Epithelial cell of prostate (primary cell): ENCODE measurements at places on chromosomes 6 and 20.

DNA sequence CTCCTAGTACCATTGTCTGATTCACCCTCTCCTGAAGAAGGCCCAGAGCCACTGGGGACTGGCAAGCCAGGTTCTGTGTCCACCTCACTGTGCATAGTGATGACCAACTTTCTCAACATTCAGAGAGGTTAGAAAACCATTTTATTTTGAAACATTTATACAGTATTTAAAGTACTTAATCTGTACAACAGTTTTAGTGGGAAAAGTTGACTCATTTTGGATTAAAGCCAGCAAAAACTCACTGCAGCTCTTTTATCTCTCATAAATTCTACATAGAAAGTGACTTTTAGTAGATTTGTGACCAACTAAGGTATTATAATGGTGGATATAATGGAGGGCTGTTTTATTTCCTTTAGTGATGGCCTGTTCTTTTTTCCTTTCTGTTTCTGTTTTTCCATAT is 9.7 kb downstream of the TULP4 start:
- no peak for DNase-seq

GRCh38 chr6:143614235-143614634 is 63.5 kb upstream of the PHACTR2 start:
- no peak for DNase-seq

DNA sequence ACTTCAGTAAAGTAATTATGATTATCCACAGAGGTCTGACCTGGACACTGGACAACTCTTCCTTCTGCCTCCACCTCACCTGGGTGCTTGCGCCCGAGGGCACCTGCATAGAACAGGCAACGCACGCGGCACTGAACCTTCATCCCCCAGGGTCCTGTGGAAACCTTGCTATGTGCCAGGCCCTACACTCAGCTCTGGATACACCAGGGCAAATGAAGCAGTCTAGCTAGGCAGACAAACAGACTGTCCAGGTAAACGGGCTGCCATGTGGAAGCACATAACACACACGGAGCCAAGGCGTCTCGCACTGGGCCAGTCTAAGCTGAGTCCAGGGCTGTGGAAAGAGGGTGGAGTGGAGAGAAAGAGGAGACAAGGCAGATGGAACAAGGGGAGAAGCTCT is 109.3 kb upstream of the AFDN start:
- no peak for DNase-seq

- no peak for DNase-seq
Measured at GRCh38 chr20:6038256-6038655, 15.6 kb downstream of the LRRN4 start.

- no peak for DNase-seq
Measured at GRCh38 chr6:124479991-124480430, 482.2 kb upstream of the RNF217 start.

- DNase-seq: no peak
Measured at GRCh38 chr20:5548107-5548506, 202.1 kb upstream of the SHLD1 start.

DNA sequence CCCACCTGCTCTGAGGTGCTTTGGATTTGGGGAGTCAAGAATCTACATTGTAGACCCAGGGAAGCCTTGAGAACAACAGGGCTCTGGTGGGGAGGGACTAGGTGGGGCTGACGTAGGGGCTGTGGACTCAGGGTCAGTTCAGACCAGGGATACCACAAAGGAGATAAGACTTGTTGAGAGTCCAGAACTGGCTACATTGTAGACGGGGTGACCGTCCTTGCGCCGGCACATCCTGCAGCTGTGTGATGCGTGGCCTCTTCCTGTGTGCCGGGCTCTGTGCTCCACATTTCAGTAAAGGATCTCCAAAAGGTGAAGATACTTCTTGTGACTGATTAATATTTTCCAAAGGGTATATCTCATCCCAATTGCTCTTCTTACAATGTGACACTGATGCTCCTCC is 9.8 kb upstream of the TLDC2 start:
- no peak for DNase-seq

DNA sequence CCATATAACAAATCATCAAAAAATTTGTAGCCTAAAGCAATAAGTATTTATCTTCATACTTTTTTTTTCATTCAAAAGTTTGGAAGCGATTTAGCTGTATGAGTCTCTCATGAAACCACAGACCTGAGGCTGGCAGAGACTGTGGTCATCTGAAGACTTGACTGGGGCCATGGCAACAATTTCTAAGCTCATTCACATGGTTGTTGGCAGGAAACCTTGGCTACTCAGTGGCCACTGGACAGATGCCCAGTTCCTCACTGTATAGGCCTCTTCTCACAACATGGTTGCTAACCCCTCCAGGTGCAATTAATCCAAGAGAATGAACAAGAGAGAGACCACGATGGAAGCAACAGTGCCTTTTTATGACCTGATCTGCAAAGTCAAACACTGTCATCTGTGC is 235.9 kb downstream of the BTBD3 start:
- DNase-seq: peak; percentile 14

DNA sequence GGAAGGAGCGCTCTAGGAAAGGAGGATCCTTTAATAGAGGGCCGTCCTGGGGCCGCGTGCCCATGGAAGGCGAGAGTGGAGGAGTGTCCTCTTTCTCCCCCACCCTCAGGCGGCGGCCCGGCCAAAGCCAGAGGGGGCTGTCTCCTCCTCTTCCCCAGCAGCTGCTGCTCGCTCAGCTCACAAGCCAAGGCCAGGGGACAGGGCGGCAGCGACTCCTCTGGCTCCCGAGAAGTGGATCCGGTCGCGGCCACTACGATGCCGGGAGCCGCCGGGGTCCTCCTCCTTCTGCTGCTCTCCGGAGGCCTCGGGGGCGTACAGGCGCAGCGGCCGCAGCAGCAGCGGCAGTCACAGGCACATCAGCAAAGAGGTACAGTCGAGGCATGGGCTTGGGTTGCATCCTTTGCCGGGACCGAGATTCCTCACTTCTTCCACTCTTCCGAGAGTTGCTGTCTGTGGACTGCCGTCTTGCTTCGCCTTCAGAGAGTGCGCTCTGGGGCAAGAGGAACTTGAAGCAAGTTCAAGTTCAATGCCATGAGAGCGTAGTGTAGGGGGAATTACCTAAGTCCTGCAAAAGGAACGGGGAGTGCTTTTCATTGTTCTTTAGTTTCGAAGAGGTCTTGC is at the start of gene LAMA2:
Gene LAMA2, plus strand, starts transcription at position 148 of the 621 bp plus-strand sequence. Its CDS starts 108 bp downstream, at position 256.
- DNase-seq: no peak

- no peak for DNase-seq
Measured at GRCh38 chr20:16926626-16927430, 178.7 kb downstream of the OTOR start.

DNA sequence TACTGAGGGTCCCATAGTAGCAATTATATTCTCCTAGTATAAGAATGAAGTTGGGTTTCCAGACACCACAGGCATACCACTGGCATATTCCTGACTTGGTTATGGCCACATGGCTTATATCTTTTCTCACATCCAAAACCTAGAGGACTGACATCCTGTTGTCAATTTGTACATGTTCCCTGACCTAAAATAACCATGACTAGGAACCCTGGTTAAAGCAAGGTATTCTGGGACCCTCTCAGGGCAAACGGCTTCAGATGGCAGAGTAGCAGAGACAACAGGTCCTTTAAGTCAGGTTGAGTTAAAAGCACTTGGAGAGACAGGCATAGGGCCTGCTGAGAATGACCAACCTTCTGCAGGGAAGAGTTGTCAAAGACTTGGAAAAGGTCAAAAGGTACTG is 12.6 kb downstream of the MAP3K5 start:
- DNase-seq: no peak

DNA sequence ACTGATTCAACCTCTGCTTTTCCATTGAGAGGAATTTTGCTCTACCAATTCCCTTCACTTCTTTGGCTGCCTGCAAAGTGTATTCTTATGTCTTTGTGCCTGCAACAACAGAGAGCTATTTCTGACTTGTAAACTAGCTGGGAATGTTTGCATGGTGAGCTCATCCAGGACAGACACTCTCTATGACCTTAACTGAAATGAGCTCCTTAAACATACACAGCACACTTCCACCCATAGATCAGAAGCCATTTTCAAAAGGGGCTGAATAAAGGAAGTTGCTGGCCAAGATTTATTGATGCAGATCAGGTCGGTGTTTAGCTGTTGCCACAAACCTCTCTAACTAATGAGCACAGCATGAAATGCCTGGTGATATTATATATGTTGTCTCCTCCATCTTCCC is 377.7 kb downstream of the BTBD9 start:
- DNase-seq: no peak

- DNase-seq: no peak
Measured at GRCh38 chr6:161809971-161810370, 536.1 kb upstream of the AGPAT4 start.

DNA sequence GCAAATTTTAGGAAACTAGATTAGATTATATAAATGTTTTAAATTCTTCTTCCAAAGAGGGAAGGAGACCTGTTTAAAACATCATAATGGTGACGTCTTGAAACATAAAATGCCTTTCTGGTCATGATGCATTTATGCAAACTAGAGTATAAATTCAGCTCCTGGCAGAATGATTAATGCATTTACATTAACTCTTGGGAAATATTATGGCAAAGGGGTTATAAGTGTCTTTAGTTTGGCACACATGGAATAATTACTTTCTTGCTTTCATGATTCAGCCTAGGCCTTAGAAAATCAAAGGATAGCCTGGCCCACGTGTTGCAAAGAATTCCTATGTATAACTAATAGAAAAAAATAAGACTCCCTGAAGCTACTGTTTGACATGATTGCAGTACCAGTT is 639.2 kb downstream of the RFPL4B start:
- no peak for DNase-seq

GRCh38 chr6:20873425-20874190 is 339.4 kb downstream of the CDKAL1 start:
- DNase-seq: no peak

DNA sequence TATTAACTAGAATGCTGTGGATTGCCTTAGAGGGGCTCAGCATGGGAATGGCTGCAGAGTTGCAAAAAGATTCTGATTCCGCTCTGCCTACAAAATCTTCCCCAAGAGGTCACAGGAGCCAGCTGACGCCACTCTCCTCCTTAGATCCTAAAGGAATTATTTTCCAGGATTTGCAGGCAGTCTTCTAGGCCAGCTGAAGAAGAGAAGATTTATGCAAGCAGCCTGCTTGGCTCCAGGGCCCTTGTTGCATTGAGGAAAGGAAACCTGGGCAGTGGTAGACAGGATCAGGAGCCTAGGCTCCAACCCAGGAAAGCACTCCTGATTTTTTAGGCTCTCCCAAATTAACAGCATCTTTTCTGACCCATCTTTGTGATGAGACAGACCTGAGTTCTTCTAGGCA is 245.8 kb downstream of the PKHD1 start:
- DNase-seq: no peak

GRCh38 chr6:14321992-14322772 is 204.6 kb downstream of the CD83 start:
- no peak for DNase-seq

GRCh38 chr6:119322715-119323350 is 26.7 kb downstream of the MAN1A1 start:
- no peak for DNase-seq

DNA sequence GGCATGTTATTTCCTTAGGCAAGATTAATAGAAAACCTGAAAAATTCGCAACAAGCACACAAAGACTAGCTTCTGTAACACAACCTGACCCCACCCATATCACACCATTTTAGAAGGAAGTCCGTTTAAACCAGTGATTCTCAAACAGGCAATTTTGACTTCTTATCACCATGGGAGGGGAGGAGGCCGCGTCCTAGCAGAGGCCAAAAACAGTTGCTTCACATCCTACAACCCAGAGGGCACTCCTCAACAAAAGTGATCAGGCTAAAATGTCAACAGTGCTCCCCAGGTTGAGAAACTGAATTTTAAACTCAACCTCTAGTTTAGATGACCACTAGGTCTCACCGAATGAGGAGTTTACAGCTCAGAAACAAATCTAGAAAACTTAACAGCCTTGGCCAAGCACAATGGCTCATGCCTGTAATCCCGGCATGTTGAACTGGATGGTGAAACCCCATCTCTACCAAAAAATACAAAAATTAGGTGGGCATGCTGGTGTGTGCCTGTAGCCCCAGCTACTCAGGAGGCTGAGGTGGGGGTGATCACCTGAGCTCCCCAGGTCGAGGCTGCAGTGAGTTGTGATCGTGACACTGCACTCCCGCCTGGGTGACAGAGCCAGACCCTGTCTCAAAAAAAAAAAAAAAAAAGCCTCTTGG is 3.4 kb downstream of the SNX5 start:
- DNase-seq: no peak

DNA sequence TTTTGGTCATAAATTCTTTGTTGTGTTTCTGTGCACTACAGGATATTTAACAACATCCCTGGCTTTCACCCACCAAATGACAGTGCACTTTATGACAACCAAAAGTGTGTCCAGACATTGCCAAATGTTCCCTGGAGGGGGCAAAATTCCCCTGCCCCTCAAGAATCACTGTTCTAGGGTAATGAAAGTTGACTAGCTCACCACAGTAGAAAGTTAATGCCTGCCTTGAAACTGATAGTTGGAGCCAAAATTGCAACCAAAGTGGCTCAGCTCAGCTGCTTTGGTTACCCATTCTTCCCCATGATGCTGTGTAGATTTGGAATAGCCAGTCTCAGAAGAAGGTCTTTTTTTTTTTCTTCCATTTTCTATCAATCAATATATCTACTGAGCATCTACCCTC is 150.6 kb downstream of the RALGAPA2 start:
- no peak for DNase-seq

DNA sequence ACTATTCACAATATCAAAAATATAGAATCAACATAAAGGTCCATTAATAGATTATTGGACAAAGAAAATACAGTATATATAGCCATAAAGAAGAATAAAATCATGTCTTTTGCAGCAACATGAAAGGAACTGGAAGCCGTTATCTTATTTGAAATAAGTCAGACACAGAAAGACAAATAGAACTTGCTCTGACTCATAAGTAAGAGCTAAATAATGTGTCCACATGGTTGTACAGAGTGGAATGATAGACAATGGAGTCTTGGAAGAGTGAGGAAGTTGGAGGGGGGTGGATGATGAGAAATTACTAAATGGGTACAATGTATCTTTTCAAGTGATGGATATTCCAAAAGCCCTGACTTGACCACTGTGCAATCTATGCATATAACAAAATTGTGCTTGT is 613.5 kb downstream of the PHF3 start:
- DNase-seq: no peak

DNA sequence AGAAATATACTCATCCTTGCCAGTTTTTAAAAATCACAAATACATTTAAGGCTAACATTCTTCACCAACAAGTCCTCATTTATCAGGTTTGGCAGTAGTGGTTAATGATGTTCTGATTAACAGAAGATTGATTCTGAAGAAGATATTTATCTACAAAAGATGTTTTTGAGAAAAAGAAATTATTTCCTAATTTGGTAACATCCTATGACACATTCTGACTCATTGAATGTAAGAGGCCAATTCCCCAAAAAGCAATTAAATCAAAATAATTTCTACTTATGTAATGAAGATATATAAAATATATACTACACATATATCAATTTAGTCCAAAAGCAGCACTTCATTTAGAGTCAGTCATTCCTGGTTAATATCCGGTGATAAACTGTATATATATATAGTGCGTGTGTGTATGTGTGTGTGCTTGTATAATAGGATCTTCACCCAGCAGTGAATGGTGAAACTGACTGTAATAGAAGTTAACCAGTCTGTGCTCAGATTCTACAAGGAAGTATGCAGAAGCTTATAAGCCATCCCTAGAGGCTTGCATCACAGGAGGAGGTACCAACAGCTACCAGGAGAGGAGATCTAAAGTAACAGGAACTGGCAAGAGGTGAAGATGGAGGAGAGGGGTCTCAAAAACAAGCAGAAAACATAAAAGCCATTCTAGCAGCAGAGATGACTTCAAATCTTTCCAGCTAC is 82.9 kb upstream of the MARCKS start:
- DNase-seq: no peak
